ENCODE measurements at places on chromosomes 5 and 9.

DNA sequence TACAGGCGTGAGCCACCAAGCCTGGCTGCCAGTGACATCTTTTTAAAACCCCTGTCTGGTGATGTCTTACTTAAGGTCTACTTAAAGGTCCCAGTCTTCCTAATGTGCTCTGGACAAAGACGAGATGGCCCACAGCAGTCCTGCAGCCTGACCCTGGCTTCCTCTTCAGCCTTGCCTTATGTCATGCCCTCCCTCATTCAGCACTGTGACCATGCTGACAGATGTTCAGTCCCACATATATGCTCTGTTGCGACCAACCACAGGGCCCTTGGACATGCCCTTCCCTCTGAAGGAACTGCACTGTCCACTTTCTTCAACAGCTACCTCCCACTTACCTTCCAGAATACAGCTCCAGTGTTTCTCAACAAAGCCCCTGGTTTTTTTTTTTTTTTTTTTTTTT is 172.8 kb upstream of the PANK3 start:
- DNase-seq, result no peak

DNA sequence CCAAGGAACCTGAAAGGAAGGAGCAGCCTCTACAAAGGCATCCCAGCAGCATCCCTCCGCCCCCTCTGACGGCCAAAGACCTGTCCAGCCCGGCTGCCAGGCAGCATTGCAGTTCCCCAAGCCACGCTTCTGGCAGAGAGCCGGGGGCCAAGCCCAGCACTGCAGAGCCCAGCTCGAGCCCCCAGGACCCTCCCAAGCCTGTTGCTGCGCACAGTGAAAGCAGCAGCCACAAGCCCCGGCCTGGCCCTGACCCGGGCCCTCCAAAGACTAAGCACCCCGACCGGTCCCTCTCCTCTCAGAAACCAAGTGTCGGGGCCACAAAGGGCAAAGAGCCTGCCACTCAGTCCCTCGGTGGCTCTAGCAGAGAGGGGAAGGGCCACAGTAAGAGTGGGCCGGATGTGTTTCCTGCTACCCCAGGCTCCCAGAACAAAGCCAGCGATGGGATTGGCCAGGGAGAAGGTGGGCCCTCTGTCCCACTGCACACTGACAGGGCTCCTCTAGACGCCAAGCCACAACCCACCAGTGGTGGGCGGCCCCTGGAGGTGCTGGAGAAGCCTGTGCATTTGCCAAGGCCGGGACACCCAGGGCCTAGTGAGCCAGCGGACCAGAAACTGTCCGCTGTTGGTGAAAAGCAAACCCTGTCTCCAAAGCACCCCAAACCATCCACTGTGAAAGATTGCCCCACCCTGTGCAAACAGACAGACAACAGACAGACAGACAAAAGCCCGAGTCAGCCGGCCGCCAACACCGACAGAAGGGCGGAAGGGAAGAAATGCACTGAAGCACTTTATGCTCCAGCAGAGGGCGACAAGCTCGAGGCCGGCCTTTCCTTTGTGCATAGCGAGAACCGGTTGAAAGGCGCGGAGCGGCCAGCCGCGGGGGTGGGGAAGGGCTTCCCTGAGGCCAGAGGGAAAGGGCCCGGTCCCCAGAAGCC is 30.8 kb downstream of the CD180 start:
- peak; percentile 92 for DNase-seq

- no peak for DNase-seq
Observed at GRCh38 chr9:97564291-97565175, 63.1 kb downstream of the TMOD1 start.

- DNase-seq, result no peak
Observed at GRCh38 chr5:14257995-14258403, 114.9 kb downstream of the TRIO start.

- no peak for DNase-seq
Observed at GRCh38 chr9:70529833-70530232, 115.4 kb upstream of the KLF9 start.
